ENCODE measurements at places on chromosomes 7 and 10.

DNA sequence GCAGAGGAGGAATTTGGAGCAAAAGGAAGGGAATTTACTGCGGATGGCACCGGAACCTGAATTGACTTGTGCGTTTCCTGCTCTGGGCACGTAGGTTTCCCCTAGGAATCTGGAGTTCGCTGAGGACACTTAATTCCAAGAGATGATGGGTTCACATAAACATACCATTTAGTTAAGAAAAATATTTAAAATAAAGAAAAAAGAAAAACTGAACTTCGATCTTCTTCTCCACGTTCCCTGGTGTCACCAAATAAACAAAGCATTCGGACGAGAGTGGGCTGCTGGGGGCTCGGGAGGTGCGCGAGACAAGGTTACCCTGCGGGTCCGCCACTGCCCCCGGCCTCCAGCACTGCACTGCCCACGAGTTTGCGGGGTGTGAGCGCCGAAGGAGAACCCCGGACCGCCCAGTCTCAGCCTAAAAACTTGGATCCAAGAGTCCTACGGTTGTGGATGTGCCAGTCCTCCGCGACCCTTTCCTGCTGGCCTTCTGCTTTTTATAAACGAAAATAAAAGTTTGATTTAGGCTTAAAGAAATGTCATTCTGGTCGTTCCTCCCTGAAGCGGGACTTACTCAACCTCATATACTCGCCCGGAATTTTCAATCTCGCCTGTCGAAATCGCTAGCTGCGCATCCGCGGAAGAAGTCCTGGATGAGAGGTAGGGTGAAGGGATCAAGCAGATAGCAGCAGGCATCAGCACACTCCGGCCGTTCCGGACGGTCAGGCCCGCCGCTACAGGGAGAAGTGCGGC is 30.3 kb downstream of the SKIDA1 start:
- no peak for DNase-seq

GRCh38 chr7:99403764-99404163 is 4.6 kb downstream of the PDAP1 start:
- DNase-seq: no peak

GRCh38 chr7:30935569-30935877 is 23.9 kb downstream of the AQP1 start:
- DNase-seq: no peak

GRCh38 chr10:74766501-74766900 is 59.9 kb upstream of the KAT6B start:
- no peak for DNase-seq

DNA sequence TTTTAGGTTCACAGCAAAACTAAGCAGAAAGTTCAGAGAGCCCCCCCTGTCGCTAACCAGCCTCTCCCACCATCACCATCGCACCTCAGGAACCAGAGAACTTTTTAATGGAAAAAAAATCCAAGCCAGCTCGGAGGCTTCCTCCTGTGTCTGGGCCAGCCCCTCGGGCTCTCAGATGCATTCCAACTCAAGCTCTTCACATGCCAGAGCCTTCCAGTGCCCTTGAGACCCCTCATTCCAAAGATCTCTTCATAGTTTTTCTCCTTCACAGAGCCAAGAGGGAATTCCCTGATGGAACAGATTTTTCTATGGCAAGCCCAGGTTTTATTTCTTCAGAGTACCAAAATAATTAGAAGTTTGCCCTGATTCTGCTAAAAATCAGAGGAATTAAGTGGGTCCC is 153.4 kb upstream of the LANCL2 start:
- DNase-seq: peak; percentile 15

- DNase-seq: no peak
Observed at GRCh38 chr7:135208102-135208793, 3.1 kb downstream of the WDR91 start.

GRCh38 chr7:69591805-69592204 is 6.5 kb upstream of the AUTS2 start:
- DNase-seq: no peak

DNA sequence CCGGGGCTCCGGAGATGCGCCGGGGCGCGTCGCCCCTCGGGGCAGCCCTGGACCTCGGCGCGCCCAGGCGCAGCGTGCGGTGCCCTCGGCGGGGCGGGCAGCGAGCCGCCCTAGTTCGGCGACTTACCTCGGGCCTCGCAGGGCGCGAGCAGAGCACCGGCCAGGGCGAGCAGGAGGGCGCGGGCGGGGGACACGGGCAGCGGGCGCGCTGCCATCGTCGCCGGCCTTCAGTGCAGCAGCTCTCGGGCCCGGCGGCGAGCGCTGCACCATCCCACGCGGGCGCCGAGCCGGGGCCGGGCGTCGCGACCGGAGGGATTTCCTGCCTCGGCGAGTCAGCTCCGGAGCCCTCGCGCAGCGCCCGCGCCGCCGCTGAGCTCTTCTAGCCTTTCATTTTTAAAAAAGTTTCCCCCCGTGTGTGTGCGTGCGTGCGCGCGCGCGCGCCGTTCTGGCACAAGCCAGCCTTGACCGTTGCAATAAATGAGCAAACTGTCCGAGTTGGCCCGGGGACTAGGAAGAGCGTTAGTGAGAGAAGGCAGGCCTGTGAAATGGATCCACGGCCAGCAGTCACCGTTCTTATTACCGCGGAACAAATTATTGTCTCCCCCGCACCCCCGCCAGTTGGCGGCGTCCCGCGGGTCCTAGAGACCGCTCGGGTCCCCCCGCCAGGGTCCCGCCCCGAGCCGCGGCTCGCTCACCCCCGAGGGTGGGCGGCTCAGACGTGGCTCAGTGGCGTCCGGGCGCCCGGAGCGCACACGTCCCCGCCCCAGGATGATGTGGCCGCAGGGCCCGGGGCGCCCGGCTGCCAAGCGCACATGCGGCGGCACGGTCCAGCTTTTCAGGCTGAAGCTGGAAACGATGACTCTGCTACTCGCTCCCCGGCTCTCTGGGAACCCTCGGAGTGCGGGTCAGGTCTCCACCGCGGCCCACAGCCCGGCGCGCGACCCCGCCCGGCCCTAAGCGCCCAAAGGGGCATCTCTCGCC is at the start of gene ADAM12:
ADAM12 (minus strand) TSS at position 547 of the 981 bp plus-strand sequence; CDS start at position 215, 332 bp downstream.
- peak; percentile 75 for DNase-seq

DNA sequence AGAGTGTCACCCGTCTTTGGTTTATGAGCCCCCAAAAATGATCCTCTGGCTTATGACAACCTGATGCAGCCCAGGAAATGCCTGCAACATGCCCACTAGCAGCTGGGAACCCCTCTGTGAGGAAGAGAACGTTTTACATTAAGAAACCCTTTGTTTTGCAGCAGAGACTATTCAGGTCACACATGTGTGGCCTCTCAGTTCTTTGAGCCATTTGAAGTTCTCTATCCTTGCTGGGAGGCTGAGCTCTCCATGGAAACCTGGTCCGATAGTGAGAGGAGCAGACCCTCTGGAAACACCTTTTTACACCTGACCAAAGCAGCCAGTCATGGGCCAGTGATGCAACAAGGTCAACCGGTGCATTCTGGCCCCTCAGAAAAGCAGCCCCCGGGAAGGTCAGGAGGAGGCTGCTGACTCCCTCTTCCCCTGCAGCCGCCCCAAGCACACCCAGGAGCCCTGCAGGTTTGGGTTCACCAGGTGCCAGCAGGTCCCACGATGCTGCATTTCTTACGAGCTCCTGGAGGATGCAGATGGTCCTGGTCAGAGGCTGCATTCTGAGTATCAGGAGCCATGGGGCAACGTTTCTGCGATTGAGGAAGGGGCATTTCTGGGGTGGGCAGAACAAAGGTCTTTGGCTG is 134.3 kb downstream of the ZMYND11 start:
- DNase-seq: no peak

DNA sequence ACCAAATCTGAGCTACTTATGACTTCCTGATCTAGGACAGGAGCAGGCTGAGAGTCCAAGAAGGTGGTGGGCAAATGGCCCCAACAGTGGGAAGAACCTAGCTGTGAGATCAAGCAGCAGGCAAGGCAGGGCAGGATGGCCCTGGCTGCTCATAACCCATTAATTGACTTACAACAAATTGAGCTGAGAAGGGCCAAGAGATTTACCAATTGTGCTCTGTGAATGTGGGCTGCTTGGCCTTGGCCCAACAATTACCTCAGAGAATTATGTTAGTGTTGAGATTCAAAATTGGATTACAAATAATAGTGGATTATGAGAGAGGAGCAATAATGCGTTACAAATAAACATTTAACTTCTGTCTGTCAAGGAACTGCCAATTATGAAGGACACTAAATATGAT is 956.5 kb downstream of the KCNMA1 start:
- no peak for DNase-seq

- DNase-seq: no peak
Observed at GRCh38 chr10:107880185-107880584, 715.7 kb upstream of the SORCS1 start.

DNA sequence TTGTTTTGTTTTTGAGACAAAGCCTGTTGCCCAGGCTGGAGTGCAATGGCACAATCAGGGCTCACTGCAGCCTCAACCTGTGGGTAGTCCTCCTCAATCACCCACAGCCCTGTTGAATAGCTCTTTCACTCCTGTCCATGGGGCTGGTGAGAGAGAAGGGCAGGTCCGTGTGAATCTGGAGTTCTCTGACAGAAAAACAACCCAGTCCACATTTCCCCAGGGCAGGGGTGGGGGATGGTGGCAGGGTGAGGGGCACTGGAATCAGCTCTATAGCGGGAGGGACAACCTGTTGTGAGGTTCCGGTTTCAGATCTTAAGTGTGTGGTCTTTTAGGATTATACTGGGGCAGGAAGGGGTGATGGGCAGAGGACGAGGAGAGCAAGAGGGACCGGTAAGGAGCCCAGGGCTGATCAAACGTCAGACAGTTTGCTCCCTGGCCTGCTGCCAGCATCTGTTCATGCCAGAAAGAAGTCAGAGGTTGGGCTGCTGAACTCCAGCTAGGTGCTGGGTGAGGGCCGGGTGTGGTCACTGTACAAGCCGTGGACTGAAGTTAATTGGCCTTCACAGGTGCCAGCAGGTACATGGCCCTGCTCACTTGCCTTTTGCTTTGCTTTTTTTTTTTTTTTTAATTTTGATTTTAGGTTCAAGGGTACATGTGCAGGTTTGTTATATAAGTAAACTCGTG is 33.2 kb upstream of the MKRN1 start:
- no peak for DNase-seq

DNA sequence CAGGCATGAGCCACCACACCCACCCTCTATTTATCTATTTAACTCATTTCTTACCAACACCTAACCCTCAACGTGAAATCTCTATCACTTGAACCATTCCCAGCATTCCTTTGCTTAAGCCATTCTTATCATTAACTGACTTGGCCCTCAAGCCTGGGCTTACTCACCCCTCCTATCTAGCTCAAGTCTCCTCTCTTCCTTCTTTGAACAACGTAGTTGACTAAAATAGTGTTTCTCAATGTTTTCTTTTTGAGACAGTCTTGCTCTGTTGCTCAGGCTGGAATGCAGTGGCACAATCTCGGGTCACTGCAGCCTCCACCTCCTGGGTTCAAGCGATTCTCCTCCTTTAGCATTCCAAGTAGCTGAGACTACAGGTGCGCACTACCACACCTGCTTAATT is 7.0 kb downstream of the ANXA7 start:
- no peak for DNase-seq

DNA sequence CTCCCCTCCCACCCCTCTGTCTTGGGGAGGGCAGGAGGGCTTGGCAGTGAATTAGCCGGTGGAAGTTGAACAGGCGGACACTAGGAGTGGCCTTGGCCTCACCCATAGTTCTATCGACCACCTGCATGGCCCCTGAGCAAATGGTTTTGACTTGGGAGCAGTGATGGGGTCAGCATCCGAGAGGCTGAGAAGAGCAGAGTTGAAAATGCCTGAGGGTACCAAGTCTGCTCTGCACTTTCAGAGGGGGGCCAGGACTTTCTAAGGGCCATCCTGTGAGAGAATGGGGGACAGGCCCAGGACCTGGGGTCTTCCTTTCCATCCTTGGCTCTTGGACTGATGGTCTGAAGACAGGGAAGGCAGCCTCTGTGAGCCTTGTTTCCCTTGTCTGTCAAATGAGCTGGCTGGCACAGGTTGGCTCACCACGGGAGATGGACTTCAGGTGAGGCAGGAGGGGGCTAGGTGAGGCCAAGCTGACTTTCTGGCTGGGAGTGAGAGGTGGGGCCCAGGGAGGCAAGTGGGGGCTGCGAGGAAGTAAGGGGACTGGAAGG is 29.4 kb downstream of the CDH23 start:
- no peak for DNase-seq

- no peak for DNase-seq
Observed at GRCh38 chr7:150649080-150649385, 16.8 kb upstream of the GIMAP6 start.

DNA sequence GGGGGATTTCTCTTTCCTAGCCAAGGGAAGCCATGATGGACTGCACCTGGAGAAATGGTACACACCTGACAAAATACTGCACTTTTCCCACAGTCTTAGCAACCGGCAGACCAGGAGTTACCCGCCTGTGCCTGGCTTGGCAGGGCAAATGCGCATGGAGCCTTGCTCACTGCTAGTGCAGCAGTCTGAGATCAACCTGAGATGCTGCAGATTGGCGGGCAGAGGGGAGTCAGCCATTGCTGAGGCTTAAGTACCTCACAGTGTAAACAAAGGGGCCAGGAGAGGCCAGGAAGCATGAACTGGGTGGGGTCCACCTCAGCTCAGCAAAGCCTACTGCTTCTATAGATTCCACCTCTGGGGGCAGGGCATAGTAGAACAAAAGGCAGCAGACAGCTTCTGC is 49.4 kb downstream of the OR13A1 start:
- no peak for DNase-seq

- no peak for DNase-seq
Observed at GRCh38 chr7:151689196-151689971, 169.7 kb upstream of the RHEB start.

DNA sequence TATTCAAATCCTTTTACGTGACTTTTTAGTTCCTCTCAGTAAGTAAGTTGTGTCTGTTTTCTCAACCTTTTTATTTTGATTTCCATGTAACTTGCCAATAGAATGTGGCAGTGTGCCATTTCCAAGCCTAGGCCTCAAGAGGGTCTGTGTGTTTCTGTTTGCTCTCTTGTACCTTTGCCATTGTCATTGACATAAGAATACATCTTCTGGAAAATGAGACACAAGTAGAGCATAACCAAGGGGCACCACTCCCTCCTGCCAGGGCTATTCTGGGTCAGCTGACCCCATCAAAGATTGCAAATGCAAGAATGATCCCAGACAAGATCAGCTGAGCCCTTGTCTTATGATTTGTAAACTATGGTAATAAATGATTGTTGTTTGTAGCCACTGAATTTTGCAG is 524.0 kb downstream of the IPMK start:
- no peak for DNase-seq

DNA sequence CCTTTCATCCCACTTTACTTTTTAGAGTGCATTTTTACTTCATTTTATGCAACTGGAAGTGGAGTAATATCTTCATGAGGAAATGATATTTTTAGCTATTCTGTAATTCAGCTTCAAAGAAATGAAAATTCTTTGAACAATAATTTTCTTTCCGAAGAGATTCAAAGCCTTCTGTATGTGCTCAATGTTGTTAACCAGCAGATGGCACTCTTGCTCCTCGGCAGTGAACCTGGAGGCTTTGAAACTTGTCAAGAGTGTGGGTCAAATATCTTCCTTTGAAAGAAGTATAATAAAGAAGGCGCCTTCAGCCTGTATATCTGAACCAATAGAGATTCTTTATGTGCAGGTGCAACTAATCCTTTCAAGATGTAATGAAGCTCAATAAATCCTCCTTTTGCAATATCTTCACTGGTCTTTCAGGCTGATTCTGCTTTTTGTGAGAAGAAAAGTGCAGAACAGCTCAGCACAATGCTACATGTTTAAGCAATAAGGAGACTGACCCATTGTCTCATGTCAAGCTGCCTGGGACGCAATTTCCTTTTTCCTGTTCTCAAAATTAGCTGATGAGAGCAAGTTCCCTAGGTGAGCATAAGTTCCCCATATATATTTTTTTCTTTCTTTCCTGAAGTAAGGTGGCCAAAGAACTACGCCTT is 258.4 kb downstream of the SEMA3A start:
- DNase-seq: peak; percentile 71

GRCh38 chr7:143013473-143013872 is 13.5 kb downstream of the OR9A2 start:
- DNase-seq: no peak

GRCh38 chr7:81573128-81573527 is 196.7 kb downstream of the HGF start:
- DNase-seq: no peak
